GM23338 (cell line): ENCODE measurements at places on chromosomes 4 and X. TPM values are rescaled to one million over a fixed set of nuclear protein-coding genes. Genes with fewer than 3 reads are reported as not detected.

GRCh38 chrX:154809939-154810665 is 4.8 kb upstream of the MPP1 start:
- no peak for DNase-seq

DNA sequence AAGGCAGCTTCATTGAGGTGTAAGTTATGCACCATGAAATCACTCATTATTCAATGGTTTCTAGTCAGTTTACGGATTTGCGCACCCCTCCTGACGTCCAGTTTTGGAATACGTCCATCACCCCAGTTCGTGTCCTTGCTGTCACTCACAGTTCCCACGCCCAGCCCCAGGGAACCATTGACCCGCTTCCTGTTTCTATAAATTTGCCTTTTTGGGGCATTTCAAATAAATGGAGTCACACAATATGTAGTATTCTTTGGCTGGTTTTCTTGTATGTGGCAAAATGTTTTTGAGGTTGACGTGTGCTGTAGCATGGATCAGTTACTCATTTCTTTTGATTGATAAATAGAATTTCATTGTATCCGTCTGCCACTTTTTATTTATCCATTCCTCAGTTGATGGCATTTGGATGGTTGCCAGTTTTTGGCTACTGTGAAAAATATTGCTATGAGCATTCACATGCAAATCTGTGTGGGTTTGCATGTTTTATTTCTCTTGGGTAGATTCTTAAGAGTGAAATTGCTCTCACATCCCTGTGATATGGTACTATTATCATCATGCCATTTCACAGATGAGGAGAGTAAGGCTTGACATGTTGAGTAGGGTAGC is 18.4 kb upstream of the SORCS2 start:
- no peak for DNase-seq

DNA sequence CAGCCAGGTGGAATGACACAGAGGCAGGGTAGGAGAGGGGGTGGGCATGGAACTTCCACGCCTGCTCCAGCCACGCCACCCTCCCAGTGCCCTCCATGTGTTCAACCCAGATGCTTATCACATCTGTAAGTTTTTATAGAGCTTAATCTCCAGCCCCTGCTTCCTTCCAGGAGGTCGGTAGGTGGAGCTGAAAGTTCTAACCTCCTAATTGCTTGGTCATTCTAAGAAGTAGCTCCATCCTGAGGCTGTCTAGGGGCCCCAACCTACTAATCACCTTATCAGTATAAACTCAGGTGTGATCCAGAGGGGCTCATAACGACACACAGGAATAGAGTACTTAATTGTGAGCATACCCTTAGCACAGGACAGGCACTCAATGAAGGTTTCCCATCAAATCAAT is 18.3 kb downstream of the QDPR start:
- no peak for DNase-seq

DNA sequence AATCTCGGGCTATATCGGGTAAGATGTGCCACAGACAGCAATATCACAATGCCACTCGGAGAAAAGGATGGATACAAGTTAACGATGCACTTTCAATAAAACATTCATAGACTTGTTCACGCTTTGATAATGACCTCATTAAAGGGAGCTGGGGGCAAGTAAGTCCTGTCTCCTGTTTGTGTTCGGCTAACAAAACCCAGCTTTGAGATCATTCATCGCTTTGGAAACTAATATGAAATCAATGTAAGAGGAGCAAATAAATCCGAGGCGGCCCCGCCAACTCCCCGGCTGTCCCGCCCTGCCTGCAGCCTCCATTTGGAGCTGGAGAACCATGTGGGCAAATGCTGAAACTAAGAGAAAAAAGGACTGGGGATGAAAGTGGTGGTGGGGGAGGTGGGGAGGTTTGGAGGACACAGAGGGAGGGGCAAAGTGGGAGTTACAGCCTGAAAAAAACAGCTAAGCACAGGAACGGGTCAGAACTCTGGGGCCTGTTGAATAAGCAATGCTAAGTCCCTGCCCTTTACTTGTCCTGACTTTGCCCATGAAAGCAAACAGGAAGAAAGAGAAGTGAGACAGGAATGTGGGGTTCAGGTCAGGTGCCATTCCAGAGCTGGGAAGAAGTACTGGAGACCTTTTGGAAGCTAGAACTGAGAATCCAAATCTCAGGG is 3.5 kb upstream of the GSX2 start:
- DNase-seq, result peak; percentile 78

GRCh38 chrX:1468250-1468772 is 15.6 kb upstream of the ASMTL start:
- DNase-seq, result no peak

DNA sequence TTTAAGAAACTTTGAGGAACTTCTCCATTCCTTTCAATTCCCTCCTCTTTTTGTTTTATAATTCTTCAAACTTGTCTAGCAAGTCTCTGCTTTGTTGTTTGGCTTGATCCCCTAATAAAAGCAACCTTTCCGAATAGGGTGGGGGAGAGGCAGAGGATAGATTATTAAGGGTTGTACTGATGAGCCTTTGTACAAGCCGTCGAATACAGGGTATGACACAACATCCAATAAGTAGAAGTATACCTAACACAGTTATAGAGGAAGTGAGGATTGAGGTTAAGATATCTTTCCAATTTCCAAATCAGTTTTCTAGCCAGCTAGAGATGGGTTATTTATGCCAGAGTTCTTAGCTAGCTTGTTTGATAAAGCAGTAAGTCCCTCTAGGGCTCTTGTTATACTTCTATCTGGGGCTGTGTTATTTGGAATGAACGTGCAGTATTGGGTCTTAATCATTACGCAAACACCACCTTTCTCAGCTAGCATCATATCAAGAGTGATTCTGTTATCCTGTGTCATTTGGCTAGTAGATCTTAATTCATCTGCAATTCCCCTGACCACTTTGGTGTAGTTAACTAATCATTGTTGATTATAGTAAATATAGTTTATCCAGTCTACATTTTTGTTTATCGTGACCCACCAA is 18.5 kb downstream of the METAP1 start:
- DNase-seq, result no peak

DNA sequence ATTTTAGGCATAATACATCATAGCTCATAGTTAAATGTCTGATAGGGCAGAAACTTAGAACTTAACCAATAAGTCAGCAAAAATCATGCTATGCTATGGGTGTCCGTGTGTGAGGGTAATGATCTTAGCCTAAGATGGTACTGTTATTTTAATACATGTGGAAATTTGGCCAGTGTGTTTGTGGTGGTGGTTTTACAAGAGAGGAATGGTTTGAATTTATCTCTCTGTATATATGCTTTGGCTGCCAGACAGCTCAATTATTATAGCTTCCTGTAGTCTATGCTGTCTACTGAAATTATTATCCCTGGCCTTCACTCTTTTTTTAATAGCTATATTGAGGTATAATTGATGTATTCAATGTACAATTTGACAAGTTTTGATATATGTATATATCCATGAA is 21.3 kb downstream of the ZNF330 start:
- DNase-seq, result no peak

DNA sequence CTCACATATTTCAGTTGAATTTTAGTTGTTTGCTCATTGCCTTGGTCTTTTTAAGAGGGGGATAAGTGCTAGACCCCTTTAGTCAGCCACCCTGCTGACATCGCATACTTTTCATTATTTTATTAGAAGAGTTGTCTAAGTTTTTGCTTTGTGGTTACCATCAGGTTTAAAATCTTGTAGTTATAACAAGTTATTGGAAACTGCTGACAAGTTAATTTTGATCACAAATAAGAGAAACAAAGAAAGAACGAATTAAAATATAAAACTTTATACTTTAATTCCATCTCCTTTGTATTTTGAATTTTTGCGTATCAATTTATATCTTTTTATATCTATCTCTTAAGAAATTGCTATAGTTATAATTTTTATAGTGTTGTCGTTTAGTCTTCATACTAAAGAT is 679.7 kb downstream of the TECRL start:
- no peak for DNase-seq

DNA sequence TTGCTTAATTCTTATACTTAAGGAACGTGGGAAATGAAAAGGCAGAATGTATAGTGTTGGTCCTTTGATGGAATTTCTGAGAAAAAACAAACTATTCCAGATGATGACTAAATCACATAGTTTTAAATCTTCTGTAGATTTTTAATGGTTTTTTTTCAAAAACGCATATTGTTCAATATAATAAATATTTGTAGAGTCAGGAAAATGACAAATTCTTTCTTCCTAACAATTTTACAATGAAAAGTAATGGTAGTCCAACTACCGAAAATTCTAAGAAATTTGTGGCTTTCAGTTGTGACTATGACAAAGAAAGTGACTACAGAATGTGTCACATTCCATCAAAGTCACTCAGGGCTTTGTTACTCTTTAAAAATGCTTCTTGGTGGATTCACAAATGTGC is 164.8 kb upstream of the PITX2 start:
- no peak for DNase-seq

GRCh38 chrX:93585661-93586060 is 87.7 kb downstream of the NAP1L3 start:
- no peak for DNase-seq

- peak; percentile 93 for DNase-seq
Observed at GRCh38 chr4:54657551-54658251, at the start of gene KIT. Gene KIT (plus strand): TSS chr4:54657957. CDS start chr4:54658015, 58 bp downstream.

DNA sequence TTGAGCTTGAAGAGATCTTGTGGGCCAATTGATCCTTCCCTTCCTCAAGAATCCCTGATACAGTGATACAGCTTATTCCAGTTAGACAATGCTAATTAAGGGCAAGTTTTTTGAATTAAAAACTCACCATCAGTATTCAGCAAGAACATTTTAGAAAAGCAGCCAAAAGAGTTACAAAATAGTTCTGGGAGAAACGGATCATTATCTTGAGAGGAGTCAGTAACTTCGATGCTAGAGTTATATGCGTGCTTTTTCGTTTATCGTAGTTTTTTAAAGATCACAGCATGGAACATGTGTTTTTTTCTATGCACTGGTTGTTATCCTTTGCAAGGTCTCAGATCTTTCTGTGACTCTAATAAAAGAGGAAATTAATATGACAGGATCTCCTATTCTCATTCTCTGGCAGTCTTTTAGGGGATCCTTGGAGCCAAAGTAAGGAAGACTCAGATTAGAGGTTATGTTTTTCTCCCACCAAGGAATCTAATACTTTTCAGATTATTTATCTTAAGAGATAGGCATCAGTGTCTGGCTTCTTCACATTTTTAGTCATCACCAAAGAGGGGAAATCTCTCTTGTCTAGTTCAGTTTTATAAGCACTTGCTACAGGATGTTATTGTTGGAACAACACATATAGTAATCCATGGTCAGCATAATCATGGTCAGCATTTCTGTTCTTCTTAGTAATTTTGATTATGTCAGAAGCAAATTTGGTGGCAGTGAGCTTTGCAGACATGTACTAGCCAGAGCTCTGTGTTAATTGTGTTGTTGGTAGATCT is 109.7 kb downstream of the PDLIM5 start:
- no peak for DNase-seq

GRCh38 chr4:183659872-183660242 is 764 bp downstream of the TRAPPC11 start:
- no peak for DNase-seq

GRCh38 chrX:46841346-46841745 is 4.5 kb downstream of the RP2 start:
- no peak for DNase-seq

GRCh38 chr4:40143926-40144508 is 52.8 kb upstream of the RHOH start:
- DNase-seq, result no peak

- no peak for DNase-seq
Observed at GRCh38 chrX:11435568-11435967, 142.4 kb downstream of the AMELX start.

DNA sequence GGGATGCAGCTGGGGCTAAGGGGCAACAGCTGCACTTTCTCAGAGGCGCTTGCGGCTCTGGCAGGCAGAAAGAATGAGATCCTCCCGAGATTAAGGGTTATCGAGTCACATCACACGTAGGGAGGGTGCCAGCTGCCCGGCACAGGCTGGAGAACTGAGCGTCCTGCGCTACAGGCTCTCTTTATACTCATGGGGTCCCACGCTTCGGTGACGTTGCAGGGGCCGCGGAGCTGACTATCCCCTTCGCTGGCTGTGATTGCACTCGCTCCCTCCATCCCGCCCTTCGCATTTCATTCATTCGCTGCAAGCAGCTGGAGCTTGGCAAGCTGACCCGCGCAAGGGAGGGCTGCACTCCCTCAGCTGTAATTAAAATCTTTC is at the start of gene TACR3:
TACR3 (minus strand) TSS at position 156 of the 378 bp plus-strand sequence. CDS start 310 bp downstream, outside the sequence.
- DNase-seq, result peak; percentile 78

DNA sequence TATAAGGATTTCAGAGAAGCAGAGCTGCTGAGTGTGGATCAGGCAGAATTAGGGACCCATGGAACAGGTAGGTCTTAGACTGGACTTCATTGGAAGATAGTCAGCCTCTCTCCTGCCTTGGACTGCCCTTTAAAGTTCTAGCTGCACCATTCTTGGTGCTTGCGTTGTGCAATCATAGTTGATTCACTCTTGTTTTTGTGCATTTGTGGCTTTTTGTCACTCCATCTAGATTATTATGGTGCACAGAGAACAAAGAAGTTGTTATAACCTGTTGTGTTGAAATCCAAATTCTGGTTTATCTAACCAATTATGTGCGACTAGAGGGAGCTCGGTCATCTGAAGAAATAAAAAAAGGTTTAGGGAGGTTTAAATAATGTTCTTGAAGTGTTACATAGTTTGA is 59.3 kb downstream of the JADE1 start:
- DNase-seq, result no peak

DNA sequence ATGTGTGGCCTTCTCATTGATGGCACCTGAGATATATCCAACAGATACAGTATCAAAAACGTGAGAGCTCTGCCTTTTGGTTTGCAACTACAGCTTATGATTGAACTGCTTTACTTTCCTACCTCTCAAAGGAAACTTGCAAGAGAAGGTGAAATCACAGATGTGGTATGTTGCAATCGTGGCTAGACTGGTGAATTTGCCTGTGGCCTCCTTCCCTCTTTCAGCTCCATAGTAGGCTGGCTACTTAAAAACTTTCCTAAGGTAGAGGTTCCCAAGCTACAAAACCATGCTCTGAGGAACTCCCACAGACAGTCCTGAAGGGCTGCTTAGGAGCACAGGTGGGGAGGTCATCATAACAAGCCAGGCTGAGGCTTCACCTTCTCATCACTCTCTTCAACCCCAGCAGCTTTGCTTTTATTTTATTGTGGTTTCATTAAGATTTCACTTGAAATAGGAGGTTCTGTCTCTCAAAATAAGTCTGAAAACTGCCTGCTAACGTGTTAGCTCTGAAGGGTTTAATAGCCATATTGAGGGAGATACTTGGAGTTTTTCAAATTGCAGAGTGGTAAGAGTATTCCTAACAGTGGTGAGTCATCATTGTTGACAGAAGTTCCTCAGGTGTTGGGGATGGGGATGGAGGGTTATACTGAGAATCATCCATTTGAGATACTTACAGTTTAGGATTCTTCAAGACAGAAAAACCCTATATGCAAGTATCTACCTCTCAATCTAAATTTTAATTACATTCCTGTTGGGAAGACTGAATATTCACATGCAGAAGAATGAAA is 93.5 kb upstream of the UCP1 start:
- DNase-seq, result no peak

GRCh38 chr4:169940460-169940859 is 85.7 kb downstream of the MFAP3L start:
- DNase-seq, result peak; percentile 60

Gene EFHC2
- 2.6 and 3.1 TPM in 2 replicates for total RNA-seq

Gene ZDHHC15
- 4.3 and 4.7 TPM in 2 replicates for total RNA-seq

Gene UGT2A3
- not detected in 2 replicates for total RNA-seq

Gene PCGF3
- 49.0 and 53.8 TPM in 2 replicates for total RNA-seq

Gene ZAR1
- 0.78 and 1.6 TPM in 2 replicates for total RNA-seq

Gene MSX1
- total RNA-seq, result not detected in 2 replicates

Gene DSPP
- total RNA-seq, result not detected in 2 replicates

Gene NIPAL1
- 8.2 and 9.2 TPM in 2 replicates for total RNA-seq

Gene SOX3
- total RNA-seq, result 23.3 and 25.4 TPM in 2 replicates

Gene AR
- 13.3 and 13.4 TPM in 2 replicates for total RNA-seq

Gene PDZD4
- total RNA-seq, result 194 and 230 TPM in 2 replicates

Gene FANCB
- 8.8 and 16.8 TPM in 2 replicates for total RNA-seq

Gene ARHGEF6
- 4.9 and 6.0 TPM in 2 replicates for total RNA-seq

Gene HSPA4L
- total RNA-seq, result 4.2 and 6.6 TPM in 2 replicates
